ENCODE measurements at places on chromosomes 5 and 9.
A peak's percentile ranks its signal among the peaks of the same experiment; 100 is the strongest.

GRCh38 chr9:89498852-89499480 lies 1.1 kb upstream of the SEMA4D start:
- DNase-seq: no peak

DNA sequence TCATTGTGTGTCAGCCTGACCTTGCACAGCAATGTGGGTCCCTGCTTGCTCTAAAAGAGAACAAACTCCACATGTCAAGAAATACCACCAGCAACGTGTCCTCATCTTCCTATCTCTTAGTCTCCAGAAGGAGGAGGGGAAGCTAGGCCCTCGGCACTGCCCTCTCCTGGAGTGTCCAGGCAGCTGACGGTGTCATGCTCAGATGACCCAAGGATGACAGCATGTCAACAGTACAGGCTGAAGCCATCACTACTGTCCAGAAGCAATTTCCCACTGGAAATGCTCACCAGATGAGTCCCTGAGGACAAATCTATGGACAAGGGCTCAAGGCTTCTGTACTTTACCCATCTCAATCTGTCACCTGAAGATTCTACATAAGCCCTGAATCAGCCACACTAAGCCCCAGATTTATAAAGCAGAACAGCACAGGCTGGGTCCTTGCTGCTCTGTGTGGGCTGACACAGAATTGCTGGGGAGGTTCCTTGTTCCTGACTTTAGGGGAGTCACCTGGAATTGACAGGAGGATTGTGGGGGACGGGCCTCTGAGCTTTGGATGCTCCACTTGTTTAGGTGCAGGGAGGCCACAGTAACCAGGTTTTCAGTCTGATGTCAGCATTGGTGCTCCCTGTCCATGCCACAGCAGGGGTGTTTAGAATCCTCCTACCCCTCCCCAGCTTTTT lies 210.2 kb downstream of the DAB2IP start:
- peak; percentile 70 for DNase-seq

GRCh38 chr9:38699337-38699736 lies 20.6 kb downstream of the FAM240B start:
- DNase-seq: no peak

- DNase-seq: no peak
These were observed 4.2 kb upstream of the FGF18 start for GRCh38 chr5:171415115-171415730.

DNA sequence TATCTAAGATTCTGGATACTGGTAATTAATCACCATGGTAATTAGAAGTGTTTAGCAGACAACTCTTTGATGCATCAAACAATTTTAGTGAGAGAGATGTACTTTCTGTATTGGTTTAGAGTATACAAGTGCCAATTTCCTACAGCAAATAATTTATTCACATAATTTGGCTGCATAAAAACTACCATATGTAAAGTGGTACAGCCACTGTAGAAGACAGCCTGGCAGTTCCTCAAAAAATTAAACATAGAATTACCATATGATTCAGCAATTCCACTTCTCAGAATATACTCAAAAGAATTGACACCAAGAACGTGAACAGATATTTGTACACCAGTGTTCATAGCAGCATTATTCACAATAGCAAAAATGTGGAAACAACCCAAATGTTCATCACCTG lies 36.2 kb downstream of the PHAX start:
- no peak for DNase-seq

GRCh38 chr5:59798862-59799667 lies 94.5 kb downstream of the PDE4D start:
- DNase-seq: no peak

DNA sequence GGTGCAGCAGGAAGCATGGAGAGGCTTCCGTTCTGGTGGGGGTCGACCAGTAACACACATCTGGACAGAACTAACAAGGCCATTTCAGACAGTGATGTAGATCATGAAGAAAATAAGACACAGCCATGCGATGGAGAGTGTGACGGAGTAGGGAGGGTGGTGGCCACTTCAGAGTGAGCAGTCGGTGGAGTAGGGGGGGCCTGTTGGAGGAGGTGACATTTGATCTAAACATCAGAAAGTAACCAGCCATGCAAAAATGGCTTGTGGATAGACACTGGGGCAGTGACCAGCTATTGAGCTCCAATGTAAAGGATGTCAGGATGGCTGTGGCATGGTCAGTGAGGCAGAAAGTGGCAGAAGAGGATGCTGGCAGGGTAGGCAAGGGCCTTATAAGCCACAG lies 65.9 kb downstream of the PPARGC1B start:
- DNase-seq: no peak

GRCh38 chr5:78574731-78575161 lies 73.8 kb downstream of the LHFPL2 start:
- DNase-seq: no peak

- DNase-seq: no peak
These were observed 91.1 kb upstream of the RUSC2 start for GRCh38 chr9:35398651-35399335.

GRCh38 chr5:137791799-137792198 lies 37.6 kb upstream of the HNRNPA0 start:
- DNase-seq: no peak

DNA sequence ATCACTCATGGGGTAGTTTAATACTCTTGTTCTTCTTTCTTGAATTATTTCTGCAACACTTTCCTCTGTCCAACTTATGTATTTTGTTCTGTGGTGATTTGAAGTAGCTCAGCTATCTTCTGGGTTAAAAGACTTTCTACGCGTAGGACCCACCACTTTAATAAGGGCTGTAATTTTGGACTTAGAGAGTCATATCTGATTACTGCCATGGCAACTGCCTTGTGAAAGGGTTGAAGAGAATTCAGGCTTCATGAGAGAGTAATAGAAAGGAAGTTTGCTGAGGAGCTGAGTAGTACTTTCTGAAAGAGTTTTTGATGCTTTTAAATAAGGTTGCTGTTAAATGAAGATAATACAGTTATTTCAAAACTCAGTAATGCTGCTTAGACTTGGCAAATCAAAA lies 89.5 kb downstream of the TLE4 start:
- DNase-seq: no peak

- no peak for DNase-seq
These were observed 90.3 kb downstream of the ANKRD55 start for GRCh38 chr5:56142614-56143372.

DNA sequence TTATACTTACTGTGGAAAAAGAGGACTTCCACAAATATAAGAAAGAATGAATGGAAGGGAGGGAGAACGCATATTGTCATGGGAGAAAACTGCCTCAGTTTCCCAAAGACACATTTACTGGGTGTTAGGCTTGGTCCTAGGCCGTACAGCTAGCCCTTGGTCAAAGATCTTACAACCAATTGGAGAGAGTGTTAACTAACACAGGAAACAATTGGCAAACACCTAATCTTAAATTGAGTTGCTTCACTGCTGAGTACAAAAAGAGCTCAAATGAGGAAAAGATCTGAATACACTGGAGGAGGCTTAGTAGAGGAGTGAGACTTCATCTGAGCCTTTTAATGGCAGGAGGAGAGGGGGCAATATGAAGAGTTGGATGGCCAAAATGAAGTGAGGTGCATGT lies 161.7 kb downstream of the GLIS3 start:
- no peak for DNase-seq

DNA sequence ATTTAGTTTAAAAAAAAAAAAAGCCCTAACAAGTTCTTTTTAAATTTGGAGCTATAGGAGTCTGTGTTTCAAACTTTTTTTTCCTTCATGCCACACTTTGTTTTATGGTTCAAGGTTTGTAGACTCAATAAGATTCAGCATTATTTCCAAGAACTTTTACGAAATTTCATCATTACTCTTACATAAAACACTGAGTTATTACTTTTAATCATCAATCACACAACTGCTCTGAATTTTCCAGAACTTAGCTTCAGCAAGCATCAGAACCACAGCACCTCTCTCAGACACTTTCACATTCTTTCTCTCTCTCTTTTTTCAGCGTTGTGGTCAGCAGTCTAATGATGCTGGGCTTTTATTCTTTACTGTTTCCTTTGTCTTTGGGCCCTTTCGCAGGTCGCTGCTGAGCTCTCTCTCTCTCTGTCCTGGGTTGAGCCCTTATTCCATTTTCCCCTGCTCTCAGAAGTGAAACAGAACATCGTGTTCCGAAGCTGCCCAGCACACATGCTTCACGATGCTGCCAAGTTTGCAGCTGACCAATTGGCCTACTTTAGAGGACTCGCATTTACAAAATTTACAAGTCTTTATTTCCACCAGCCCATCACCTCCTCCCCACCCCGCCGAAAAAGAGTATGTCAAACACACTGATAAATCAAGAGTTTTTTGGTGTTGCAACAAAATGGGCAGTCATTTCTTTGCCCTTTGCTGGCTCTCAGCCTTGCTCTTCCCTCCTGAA lies 44.6 kb upstream of the PIK3R1 start:
- peak; percentile 34 for DNase-seq

- no peak for DNase-seq
These were observed 17.2 kb upstream of the GCNT1 start for GRCh38 chr9:76441551-76442322.

- no peak for DNase-seq
These were observed 98.5 kb downstream of the MAMDC2 start for GRCh38 chr9:70142101-70142500.

DNA sequence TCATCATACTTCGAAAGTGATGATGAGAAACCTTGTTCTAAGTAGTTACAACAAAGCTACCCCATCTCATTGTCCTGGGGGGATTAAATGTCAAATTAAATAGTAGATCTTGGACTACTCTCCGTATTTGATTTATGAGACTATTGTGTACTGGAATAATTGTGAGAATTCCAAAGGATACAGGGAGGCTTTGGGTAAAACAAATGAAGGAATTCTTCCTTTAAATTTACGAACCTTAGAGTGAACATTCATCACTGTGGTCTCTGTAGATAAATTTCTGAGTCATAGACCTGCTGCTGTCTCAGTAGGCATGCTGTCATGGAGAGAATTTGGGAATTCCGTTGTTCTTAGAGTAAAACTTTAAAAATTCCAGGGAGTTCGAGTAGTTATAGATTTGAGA lies 836.2 kb downstream of the DNAH5 start:
- no peak for DNase-seq

GRCh38 chr5:102865510-102866236 lies 110.6 kb downstream of the PAM start:
- DNase-seq: peak; percentile 36

DNA sequence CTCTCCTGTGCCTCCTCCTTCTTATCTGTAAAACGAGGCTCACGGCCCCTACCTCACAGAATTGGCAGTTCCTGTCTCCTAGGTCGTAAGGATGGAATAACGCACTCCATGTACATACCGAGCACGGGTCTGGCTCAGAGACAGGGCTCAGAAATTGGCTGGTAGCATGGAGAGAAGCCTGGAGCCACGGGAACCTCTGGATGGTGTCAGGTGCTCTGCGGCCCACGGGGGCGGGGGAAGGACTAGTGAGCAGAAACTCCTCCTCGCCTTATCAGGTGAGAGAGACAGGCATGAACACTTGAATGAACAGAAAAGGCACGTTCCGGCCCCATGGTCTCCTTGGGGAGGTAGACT lies 15.4 kb upstream of the C5orf47 start:
- DNase-seq: no peak

GRCh38 chr9:81604306-81605169 lies 84.8 kb downstream of the TLE1 start:
- no peak for DNase-seq

DNA sequence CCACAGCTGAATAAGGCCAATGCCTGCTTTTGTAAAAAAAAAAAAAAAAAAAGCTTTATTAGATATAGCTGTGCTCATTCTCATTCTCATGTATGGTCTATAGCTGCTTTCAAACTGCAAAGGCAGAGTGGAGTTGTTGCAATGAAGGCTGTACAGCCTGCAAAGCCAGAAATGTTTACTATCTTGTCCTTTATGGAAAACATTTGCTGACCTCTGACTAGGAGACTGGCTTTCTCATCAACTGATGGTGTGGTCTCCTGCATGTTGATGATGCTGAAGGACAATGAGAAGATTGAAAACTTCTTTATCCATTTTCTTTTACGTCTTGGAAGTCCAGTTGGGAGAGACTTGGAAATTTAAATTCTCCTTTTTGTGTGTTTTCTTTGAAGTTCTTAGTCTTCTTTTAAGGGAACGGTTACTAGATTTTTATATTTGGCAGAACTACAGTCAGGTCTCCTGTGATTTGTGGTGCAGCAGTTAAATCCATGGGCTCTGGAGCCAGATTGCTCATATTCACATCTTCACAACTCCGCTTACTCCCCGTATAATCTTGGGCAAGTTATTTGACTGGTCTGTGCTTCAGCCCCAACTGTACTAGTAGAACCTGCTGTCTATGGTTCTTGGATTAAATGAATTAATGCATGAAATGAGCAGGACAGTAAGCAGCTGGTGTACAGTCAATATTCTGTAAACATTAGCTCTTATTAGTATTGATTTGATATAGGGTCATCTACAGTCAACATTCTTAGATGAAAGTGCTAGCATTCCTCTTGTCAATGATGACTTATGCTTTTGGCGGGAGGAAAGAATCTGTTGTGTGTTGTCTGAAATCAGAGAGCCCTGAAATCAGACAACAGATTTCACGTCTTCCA lies 39.7 kb upstream of the BASP1 start:
- no peak for DNase-seq

DNA sequence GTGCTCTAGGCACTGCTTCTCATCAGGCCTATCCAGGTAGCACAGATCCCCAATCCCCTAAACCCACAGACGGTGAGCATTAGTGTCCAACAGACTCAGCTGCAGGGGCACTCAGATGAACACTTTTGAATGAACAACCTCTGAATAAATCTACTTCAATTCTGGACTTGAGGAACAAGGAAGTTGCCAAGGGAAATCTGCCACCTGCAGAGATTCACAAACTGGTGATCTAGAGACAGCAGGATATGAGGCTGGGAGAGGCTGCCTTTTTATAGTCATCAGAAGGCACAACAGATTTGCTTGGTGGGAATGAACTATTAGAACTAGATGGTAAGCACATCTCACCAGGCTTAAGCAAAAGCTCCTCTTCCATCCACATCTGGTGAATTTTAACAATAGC lies 7.0 kb upstream of the HK3 start:
- DNase-seq: no peak

- DNase-seq: no peak
These were observed 22.5 kb upstream of the HMGCS1 start for GRCh38 chr5:43335681-43336080.
